ENCODE measurements at places on chromosomes 12 and 14. TPM values are rescaled to one million over a fixed set of nuclear protein-coding genes. Genes with fewer than 3 reads are reported as not detected.

The LRP6 gene
- 4.0 TPM for polyA plus RNA-seq

The PRB3 gene
- not detected for polyA plus RNA-seq

The MIP gene
- 0.14 TPM for polyA plus RNA-seq

The PRH2 gene
- polyA plus RNA-seq: not detected

The KDM5A gene
- polyA plus RNA-seq: 6.4 TPM

The ANKS1B gene
- 0.43 TPM for polyA plus RNA-seq

The VDR gene
- polyA plus RNA-seq: 0.27 TPM

The ASPG gene
- polyA plus RNA-seq: 99.1 TPM

DNA sequence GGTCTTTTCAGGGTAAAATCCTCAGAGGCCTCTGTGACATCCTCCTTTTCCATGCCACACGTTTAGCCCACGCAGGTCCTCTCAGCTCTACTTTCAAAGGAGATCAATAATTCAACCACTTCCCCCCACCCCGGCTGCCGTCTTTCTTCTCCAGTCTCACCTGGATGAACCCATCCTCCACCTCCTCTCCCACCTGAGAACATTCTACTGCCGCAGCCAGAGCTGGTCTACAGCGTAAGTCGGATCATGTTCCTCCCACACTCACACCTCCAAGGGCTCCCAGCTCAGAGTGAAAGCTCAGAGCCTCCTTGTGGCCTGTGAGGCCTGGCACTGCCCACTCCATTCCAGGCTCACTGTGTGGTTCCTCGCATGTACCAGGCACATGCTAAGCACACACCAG lies 246.6 kb downstream of the CHST11 start:
- no peak for DNase-seq

- no peak for DNase-seq
These were observed 81.9 kb downstream of the TMEM260 start for GRCh38 chr14:56661478-56661877.

DNA sequence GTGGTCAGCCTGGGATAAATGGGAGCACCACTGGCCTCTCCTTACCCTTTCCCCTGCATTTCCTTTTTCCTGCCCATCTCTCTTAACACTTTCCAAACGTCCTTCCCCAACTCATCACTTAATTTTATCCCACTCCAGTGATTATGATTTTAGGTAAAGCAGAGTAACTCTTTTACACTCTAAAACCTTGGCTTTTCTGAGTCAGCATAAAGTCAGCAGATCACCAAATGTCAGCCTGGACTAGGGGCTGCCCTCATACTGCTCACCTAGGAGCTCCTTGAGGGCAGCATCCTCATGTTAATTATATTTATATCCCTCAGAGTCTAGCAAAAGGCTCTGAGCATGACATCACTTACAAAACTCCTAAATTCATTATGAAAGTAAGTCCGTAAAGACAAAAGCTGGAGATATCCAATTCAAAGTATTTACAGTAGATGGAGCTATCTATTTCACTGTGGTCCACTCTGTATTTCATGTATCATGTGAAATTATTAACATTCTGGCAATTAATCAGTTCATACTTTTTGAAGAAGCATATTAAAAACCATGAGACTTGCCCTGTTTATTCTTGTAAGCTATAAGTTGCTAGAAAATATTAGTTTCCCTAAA lies 17.0 kb upstream of the DICER1 start:
- DNase-seq: no peak

DNA sequence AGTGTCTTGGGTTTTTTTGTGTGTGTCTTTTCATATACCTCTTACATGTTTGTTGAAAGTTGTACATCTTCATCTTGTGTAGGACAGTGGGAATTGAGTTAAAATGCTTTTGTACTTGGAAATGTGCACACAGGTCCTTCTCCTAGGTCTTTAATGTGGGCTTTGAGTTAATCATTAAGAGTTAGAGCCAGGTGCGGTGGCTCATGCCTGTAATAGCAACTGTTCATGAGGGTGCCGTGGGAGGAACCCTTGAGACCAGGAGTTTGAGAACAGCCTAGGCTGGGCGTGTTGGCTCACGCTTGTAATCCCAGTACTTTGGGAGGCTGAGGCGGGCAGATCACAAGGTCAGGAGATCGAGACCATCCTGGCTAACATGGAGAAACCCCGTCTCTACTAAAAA lies 13.9 kb downstream of the CLECL1 start:
- DNase-seq: no peak

DNA sequence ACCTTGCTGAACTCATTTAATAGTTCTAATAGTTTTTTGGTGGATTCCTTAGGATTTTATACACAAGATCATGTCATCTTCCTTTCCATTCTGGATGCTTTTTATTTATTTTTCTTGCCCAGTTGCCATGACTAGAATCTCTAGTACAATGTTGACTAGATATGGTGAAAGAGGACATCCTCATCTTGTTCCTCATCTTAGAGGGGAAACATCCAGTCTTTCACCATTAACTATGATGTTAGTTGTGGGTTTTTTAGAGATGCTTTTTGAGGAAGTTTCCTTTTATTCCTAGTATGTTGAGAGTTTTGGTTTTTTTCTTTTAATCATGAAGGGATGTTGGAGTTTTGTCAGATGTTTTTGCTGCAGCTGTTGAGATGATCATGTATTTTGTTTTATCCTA lies 8.7 kb downstream of the ANKRD13A start:
- no peak for DNase-seq

GRCh38 chr14:31057035-31057434 lies 30.9 kb upstream of the STRN3 start:
- no peak for DNase-seq

DNA sequence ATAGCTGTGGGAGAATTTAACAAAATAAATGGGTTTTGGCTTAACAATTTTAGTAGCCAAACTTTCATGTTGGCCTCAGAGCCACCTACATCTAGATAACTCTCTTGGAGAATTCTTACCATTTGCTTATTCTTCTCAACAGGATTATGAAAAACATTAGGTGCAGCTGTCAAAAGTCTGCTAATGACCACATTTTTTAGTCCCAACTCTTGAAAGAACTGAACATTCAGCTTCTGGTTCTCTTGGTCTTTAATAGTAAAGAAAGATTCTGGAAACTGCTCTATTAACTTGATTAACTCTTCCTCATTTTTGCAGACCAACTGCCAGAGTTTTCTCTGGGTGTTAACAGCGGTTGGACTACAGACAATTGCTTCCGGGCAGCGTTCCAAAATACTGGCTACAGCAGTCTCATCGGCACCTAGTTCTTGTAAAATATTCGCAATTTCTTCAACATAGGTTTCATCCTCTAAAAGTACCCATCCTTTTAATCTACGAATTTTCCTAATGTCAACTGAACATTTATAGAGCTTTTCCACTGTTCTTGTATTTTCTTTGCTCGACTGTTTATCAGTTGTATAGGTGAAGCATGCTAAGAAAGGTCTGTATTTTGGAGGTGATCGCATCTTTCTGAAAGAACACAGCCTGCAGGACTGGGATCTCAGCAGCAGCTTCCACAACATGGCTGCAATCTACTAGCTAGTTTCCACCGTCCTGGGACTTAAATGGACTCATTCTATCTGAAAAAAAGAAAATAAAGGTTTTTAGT lies 8.7 kb downstream of the MTERF2 start:
- peak; percentile 89 for DNase-seq

- no peak for DNase-seq
These were observed 58.2 kb downstream of the SAMD4A start for GRCh38 chr14:54625112-54625511.

DNA sequence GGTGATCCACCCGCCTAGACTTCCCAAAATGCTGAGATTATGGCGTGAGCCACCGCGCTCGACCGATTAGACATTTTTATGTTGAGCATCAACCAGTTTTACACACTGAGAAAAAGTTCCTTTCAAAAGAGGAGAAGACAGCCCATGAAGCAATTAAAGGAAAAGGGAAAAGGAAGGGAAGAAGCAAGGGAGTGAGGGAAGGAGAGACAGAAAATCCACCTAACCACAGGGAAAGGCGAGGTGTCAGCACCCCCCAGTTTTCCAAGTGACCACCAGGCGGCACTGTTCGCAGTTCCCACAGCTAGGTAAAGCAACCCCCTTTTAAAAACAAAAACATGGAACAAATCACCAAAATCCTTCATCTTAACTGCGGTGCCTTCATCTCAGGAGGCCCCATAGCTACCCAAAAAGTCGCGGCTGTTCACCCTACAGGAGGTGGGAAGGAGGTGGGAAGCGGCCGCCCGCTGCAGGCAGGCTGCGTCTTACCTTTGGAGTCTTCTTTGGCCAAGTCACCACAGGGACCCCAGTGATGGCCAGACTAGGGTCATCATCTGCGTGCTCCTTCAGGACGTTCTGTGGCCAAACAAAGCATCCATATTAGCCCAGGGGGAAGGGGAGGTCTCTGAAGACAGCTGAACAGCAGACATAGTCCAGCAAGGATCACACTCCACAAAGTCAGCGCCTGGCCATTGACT lies 86.6 kb downstream of the KDM2B start:
- DNase-seq: peak; percentile 41

GRCh38 chr14:92105893-92106142 lies 564 bp downstream of the ATXN3 start:
- DNase-seq: peak; percentile 84
